ENCODE measurements at places on chromosomes 13 and 19.
A peak's percentile ranks its signal among the peaks of the same experiment; 100 is the strongest.

DNA sequence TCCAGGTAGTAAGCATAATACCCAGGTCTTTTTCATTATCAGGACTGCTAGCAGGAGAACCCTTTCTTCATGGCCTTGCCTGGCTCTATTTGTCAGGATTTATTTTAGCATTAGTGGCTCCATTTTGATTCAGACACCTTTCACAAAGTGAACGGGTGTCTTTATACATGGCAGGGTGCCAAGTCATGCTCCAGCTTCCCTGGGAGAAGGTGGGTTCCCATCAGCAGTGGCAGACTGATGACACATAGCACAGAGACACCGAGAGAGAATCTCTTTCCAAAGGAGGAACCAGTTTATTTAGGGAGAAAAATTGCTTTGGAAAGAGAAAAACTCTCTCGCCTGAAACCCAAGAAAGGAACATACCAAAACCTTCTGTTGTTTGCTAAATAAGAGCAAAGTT is 135.3 kb upstream of the TMTC4 start:
- no peak for DNase-seq

- no peak for DNase-seq
Observed at GRCh38 chr13:110676595-110677587, 29.0 kb downstream of the CARS2 start.

DNA sequence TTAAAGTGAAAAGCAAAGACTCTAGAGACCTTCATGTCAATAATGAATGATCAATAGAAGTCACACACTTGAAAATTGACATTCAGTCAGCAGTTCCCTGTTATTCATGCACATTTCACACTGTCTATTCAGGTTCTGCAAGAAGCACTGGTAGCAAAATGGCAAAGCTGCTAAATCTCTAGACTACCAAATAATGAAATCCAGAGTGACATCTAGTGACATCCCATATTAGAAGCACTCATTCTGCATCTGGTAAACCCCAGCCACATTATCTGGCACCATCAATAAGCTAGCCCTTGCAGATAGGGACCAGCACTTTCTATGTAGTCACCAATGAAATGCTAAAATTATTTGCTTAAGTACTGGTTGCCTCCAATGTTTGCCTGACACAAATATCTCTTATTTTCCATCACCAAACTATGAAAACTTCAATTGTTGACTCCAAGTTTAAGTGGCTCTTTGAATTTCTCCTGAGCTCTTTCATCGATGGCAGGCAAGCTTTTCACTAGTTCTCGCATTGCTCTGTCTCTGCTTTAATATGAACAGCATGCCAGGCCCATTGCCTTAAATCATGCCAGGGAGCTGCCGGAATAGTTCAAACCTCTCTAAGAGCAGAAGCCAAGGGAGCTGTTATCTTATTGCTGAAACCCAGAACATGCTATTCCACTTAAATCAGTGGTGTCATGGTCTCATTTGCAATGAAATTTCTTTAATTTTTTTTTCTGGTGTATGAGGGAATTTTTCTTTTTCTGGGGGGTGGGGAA is 409.9 kb downstream of the MZT1 start:
- DNase-seq = no peak

- no peak for DNase-seq
Observed at GRCh38 chr19:39759457-39760184, 19.0 kb upstream of the LEUTX start.

- DNase-seq = no peak
Observed at GRCh38 chr19:3404324-3405260, 38.2 kb downstream of the NFIC start.

- DNase-seq = no peak
Observed at GRCh38 chr13:67855741-67856238, 625.7 kb upstream of the PCDH9 start.

- DNase-seq = no peak
Observed at GRCh38 chr19:34317311-34317927, 47.6 kb upstream of the GPI start.

GRCh38 chr19:3151563-3152418 is 16.0 kb downstream of the GNA15 start:
- no peak for DNase-seq

DNA sequence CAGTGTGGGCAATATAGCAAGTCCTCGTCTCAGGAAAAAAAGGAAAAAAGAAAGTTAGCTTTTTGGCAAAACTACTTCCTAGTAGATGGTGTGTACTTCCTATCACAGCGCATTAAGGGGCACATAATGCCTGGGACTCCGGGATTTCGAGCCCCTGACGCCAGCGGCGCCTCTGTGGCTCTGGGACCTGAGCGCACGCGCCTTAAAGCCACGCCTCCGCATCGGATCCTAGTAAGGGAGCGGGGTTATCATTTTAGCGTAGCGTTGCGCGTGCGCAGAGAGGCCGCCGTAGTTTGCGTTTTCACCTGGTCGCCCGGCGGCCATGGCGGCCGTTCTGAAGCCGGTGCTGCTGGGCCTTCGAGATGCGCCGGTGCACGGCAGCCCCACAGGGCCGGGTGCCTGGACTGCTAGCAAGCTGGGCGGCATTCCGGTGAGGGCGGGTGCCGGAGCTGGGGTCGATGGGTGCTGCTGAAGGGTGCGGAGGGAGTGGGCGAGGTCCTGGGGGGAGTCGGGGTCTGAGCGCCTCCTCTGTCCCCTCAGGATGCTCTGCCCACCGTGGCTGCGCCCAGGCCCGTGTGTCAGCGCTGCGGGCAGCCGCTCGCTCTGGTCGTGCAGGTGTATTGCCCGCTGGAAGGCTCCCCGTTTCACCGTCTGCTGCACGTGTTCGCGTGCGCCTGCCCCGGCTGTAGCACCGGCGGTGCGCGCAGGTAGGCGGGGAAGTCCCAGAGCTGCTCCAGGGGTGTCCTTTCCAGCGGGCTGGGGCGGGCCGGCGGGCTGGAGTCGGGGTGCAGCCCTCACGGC is at the start of gene PDCD2L:
PDCD2L (plus strand) TSS at position 291 of the 801 bp plus-strand sequence; CDS start at position 323, 32 bp downstream.
- DNase-seq = peak; percentile 93

GRCh38 chr13:46606970-46607369 is 54.0 kb downstream of the LRCH1 start:
- no peak for DNase-seq

- DNase-seq = no peak
Observed at GRCh38 chr19:38234615-38235014, 10.6 kb upstream of the DPF1 start.

DNA sequence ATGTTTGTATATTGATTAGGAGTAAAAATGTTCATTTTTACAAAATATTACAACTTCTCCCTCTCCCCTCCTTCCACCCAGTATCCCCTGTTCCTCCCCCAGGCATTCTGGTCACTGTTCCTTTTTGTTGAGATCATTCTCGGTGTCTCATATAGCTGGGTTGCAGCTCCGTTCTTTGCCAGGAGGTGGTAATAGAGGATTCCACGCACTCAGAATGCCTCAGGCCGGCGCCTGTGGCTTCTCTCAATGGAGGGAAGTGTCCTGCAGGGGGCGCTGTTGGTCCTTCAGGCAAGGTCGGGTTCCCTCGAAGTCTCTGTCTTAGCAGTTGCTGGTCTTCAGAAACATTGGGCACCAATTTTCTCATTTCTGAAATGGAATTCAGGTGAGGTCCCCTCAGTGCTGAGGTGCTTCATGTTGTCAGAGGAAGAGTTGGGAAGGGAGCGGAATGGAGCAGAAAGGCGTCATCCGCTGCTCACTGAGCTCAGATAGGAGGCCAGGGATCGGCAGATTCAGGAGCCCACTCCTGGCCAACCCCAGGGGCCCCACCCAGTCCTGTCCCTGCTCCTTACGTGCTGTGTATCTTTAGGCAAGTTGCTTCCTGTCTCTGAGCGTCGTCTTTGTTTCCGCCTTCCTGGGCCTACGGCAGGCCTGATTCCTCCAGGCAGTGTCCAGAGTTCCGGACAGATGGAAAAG is 10.3 kb upstream of the GARIN5A start:
- DNase-seq = peak; percentile 74

DNA sequence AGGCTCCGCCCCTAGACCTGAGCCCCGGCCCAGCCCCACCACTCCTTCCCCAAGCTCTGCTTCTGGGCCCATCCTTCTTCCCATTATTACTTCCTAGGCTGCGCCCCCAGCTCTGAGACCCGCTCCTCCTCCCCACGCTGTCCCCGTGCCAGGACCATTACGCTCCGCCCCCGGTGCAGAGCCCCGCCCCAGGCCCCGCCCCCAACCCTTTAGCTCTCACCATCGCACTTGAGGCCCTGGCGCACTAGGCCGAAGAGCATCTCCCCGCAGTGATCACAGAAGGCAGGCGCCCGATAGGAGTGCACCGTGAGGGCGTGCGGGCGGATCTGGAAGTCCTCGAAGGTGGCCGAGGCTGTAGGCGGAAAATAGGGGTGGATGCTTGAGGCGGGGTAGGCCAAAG is 6.2 kb downstream of the PRKD2 start:
- no peak for DNase-seq

DNA sequence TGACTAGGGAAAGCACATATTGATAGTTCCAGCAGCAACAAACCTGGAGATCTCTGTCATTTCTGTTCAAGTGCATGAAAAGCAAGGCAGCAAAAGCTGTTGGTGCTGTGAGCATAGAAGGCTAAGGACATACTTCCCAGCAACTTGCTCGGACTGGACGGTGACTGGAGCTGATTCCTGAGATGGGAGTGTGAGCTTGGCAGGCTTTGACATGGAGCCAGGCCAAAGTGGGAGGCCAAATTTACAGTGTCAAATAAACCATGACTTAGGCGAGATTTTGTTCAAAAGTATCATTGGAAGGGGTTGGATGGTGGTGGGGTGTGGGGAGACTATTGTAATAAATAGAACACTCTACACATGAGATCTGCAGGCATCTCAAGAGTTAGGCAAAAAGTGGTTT is 5.9 kb upstream of the ARGLU1 start:
- no peak for DNase-seq

- DNase-seq = no peak
Observed at GRCh38 chr19:46124638-46125115, at the start of gene IGFL3. IGFL3 (minus strand) TSS chr19:46124688; CDS start chr19:46124649, 39 bp downstream.

GRCh38 chr13:45231722-45232121 is 30.9 kb upstream of the KCTD4 start:
- no peak for DNase-seq

DNA sequence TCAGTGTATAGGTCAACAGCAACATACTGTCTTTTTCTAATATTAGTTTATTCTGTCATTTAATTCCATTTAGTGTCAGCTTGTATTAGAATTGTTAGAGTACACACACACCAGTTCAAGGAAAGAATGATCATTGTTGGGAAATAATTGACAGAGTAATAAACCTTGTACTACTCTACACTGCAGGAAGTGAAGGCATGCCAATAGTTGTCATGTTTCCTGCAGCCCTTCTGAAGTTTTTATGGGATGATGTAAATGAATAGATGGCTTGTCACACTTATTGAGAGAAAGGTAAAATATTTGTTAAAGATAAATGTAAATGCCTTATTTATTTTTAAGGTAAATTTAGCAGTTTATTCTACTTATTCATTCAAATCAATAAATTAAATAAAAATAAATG is 306.9 kb upstream of the KLHL1 start:
- DNase-seq = no peak

GRCh38 chr13:19742643-19743042 is 40.1 kb downstream of the PSPC1 start:
- DNase-seq = no peak

- DNase-seq = no peak
Observed at GRCh38 chr19:58434217-58434616, 5.7 kb downstream of the ZNF132 start.
